ENCODE measurements at places on chromosomes 7 and 10. TPM values are rescaled to one million over a fixed set of nuclear protein-coding genes. Genes with fewer than 3 reads are reported as not detected.

- no peak for DNase-seq
Observed at GRCh38 chr7:73880755-73881328, 19.9 kb downstream of the TMEM270 start.

DNA sequence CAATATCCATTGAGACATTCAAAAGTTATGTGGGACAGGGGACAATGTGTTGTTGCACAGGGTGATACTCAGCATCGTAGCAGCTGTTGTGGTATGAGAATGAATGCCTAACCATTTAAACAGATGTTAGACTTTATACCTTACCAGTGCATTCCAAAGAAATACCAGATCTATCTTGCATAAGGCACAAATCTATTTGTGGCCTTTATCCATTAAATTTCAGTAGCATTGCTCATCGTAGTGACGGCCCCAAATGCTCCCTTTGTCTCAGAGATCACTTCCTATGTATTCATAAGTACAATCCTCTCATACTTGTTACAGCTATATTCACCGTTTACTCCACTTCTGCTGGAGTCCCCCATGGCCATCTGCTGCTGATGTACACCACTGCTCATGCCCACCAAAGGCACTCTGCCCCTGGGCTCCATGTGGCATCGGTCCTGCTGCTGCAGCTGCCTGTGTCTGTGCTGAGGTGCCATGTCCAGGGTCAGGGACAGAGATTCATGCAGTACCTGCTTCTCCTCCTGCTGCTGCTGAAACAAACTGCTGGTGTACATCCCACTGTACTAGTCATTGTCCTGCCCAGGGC, 96.3 kb downstream of the CPED1 start:
- DNase-seq, result no peak

DNA sequence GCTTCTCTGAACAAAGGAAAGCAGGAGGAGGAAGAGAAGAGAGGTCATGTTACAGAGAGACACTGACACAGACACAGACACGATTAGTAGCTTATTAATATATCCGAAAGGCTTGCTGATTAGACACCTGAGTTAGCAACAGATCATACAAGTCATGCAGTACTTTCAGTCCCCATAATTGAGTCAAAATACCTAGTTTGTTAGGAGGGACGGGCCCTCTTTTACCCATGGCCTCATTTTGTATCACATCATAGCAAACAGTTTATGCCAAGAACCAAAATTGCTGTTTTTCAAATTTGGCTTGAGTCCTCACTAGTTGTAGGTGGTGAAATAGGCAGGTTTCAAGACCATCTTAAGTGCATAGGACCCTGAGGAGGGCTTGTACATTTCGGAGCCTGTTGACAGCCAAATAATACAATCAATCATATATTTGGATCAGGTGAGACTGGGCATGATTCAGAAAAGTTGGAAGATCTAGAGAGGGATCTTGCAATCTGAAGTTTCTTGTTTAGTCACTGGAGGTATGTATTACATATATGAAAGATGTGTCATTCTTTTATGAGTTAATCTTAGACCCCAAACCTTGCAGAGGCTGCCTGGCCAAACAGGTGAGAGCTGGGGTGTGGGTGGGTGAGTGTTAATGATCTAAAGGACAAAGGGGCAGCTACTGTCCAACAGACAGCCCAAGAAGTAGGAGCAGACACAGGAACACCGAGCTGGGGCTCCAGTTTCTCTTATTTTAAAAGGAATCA, 65.4 kb downstream of the PRPF18 start:
- peak; percentile 51 for DNase-seq

DNA sequence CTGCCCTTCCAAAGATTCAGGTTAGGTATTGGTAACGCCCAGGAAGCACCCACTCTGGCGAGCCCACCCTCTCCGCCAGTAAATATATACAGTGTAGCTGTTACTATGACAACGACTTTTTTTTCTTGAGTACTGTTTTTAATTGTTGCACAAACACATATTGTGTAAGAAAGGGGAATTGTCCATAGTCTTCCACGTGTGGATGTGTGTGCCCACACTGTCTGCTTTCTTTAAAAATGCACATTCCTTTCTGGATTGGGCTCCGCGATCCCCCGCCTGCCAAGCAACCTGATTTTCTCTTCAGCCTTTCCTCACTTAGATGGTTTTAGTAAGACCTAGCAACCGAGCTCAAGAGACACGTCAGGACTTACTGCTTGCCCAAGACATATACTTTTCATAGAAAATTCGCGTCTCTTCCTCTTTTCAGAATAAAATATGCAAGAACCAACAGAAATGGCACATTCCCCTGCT, 247.8 kb downstream of the EBF3 start:
- DNase-seq, result no peak

DNA sequence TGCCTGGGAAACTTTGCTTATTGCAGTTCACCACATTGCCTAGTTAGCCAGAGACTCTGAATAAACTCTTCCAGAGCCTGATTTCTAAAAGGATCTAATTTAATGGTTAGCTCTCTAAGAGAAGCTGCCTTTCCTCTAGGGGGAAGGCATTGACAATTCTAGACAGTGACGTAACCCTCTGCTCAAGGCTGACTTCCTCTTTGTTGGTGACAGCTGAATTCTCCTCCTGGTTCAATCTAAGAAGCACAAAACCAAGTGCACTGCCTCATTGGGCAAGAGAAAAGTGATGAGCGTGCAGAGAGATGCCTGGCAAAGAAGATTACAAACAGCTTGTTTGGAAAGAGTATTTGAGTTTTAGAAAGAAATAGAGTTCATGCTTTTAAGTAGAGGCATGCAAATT, 102.7 kb downstream of the MACC1 start:
- no peak for DNase-seq

The TRIM50 gene
- total RNA-seq, result not detected

The WAC gene
- total RNA-seq, result 173 TPM

GRCh38 chr10:100501423-100501822, 18.2 kb downstream of the SEC31B start:
- DNase-seq, result no peak

GRCh38 chr10:7310076-7310475, 100.8 kb downstream of the SFMBT2 start:
- no peak for DNase-seq

The H2AZ2 gene
- total RNA-seq, result 274 TPM

The UPK3B gene
- total RNA-seq, result 3.3 TPM

DNA sequence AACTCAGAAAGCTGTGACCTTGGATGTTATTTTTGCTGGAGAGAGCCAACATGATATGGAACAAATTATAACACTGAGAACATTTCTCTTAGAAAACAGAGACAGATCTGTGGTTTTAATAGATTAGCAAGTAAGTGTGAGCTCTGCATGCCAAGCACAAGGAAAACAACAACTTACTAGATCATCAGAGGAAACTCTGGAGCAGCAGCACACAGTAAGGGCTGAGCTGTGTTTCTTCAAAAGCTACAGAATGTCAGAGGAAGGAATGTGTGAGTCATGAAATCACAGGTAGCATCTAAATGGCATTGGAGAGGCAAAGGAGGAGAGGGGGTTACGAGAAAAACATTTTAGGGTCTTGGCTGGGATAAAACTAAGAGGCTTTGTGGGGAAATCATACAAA, 283.4 kb upstream of the FZD8 start:
- DNase-seq, result no peak

The BHLHA15 gene
- total RNA-seq, result 0.65 TPM

DNA sequence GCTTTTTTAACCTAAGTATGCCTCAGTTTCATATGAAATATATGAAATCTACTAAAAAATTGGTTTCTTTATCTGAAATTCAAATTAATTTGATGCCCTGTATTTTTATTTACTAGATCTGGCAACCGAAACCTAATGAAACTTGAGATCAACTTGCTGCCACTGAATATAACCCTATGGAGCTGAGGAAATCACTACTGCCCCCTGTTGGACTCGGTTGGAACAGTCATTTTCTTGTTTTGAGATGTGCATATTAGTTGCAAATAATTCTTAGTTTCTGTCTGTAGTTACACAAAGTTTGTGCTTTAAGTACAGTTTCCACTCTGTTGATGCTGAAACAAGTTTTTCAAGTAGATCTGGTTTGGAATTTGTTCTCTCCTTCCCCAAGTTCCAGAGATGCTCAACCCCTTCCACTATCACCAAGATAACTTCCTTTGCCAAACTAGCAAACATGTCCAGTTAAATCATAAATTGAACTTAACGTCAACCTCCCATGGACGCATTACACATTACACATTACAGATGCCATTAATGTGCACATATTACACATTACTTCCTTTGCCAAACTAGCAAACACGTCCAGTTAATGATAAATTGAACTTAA, 22.2 kb upstream of the EXOC4 start:
- peak; percentile 42 for DNase-seq

The COBL gene
- not detected for total RNA-seq

DNA sequence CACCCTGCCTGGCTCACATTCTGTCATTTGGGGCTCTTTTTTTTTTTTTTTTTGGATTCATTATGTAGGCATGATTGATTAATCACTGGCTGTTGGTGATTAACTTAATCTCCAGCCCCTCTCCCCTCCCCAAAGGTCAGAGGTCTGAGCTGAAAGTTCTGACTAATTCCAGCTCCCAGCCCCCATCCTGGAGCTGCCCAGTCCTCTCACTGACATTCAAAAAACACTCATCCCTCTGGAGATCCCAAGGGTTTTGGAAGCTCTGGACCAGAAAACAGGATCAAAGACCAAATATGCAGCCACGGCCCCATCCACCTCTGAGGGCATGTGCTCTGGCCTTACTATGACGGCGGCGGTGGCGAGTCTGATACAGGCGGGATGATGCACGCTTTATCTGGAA, 53.8 kb downstream of the RBM17 start:
- DNase-seq, result no peak

The RBM20 gene
- 0.37 TPM for total RNA-seq

DNA sequence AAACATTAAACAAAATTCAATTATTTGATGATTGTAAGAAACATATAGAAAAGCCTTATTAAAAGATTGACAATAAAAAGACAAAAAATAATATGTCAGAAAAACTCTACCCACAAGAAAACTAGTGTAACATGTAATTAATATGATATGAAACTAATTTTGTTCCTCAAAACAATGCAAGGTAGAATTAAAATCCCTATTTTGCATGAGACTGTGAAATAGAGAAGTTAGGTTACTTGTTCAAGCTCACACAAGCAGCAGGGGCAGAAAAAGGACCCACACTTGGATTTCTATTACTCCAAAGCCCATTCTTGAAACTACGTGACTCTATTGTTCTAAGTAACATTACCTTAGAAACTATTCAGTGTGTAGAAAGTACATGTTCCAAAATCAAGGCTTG, 96.4 kb downstream of the KCNMA1 start:
- no peak for DNase-seq

DNA sequence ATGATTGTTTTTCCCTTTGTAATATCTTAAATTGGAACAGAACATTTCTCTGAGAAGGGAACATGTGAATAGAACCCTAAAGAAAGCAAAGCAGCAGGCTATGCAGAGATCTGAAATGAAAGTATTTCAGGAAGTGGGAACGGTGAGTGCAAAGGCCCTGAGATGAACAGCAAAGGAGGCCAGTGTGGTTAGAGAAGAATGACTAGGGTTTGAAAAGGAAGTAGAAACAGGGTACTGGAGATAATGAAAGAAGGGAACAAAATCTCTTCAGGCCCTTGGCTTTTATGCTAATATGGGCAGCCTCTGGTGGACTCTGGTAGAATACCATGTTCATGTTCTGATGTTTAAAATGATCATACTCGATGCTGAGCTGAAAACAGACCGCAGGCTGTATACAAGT, 22.2 kb downstream of the ARHGAP21 start:
- DNase-seq, result no peak

DNA sequence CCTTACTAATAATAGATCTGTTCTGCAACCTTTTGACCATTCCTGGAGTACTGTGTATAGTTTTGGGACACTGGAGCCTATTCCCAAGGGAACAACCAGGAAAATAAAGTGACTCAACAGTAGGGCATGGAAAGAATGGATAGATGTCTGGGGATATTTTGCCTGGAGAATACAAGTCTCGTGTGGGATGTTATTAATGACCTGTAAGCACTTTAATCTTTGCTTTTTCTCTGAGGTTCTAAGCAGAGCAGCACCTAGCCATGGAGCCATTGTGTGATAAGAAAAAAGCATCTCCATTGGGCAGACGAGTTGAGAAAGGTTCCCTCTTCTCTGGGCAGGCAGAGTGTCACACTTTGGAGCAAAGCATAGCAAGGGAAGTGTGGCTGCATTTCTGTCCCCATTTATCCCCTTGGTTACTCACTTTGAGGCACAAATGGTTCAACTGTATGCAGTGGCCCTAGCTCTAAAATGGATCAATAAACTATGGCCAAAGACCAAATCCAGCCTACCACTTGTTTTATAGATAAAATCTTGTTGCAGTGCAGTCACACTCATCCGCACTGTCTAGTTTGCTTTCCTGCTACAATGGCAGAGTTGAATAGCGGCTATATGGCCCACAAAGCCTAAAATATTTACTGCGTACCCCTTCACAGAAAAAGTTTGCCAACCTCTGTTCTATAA, 21.0 kb upstream of the CCDC71L start:
- DNase-seq, result no peak

DNA sequence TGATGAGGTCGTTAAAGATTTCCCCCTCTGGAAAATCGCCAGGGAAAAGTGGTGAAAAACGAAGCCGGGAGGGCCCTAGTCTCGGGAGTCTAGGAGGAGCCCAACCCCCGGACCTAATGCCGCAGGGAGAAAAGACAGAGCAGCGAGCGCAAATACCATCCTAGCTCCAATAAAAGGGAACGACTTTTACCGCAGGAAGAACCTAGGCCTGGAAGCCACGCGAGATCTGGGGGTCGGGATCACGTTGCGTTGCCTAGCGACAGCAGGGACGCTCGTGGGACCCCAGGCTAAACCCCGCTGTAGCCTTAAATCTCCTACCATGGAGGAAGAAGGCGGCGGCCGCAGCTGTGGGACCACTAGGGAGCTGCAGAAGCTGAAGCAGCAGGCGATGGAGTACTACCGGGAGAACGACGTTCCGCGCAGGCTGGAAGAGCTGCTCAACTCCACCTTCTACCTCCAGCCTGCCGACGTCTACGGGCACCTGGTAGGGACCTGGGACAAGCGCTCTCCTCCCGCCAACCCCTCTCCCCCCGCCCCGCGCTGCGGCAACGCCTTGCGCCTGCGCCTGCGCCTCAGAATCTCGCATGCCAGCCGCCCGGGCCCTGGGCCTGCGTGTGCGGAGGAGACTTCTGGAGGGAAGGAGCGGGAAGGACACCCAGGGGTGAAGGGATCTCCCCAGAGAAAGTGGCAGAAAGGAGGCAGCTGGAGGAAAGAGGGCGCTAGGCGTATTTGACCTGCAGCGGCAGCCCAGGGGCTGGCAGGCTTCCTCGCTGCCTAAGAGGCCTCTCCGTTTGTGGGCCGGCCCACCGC, at the start of gene ENO4:
ENO4 (plus strand) TSS at position 252 of the 810 bp plus-strand sequence; CDS start at position 320, 68 bp downstream.
- DNase-seq, result peak; percentile 34

- DNase-seq, result no peak
Observed at GRCh38 chr7:48113275-48113674, 24.2 kb downstream of the UPP1 start.

- no peak for DNase-seq
Observed at GRCh38 chr10:78066728-78067430, 33.2 kb downstream of the RPS24 start.

- DNase-seq, result peak; percentile 24
Observed at GRCh38 chr10:4034907-4035598, 250.0 kb upstream of the KLF6 start.

GRCh38 chr10:88038268-88038667, 174.8 kb downstream of the PTEN start:
- DNase-seq, result no peak

GRCh38 chr10:1685699-1686490, 51.4 kb downstream of the ADARB2 start:
- DNase-seq, result no peak
